ENCODE measurements at places on chromosomes 6 and 20.

GRCh38 chr6:89940225-89941027 lies 46.2 kb downstream of the GJA10 start:
- peak; percentile 38 for DNase-seq

GRCh38 chr6:143150281-143150680 lies 89.6 kb downstream of the AIG1 start:
- no peak for DNase-seq

DNA sequence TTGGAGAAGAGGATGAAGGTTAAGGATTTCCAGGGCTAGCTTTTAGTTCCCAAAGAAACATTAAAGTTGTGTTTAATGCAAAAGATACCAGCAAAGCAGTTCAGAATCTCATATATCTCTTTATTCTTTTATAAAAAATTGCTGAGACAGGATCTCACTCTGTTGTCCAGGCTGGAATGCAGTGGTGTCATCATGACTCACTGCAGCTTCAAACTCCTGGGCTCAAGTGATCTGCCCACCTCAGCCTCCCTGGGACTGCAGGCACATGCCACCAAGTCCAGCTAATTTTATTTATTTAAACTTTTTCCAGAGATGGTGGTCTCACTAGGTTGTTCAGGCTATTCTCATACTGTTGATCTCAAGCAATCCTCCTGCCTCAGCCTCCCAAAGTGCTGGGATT lies 41.1 kb upstream of the CAP2 start:
- DNase-seq, result no peak

- no peak for DNase-seq
Measured at GRCh38 chr6:40350747-40351217, 236.4 kb downstream of the LRFN2 start.

- DNase-seq, result no peak
Measured at GRCh38 chr20:7806831-7807230, 133.4 kb downstream of the HAO1 start.

- no peak for DNase-seq
Measured at GRCh38 chr6:163356324-163356723, 58.2 kb upstream of the QKI start.

- DNase-seq, result no peak
Measured at GRCh38 chr20:17556837-17557674, 12.8 kb upstream of the DSTN start.

DNA sequence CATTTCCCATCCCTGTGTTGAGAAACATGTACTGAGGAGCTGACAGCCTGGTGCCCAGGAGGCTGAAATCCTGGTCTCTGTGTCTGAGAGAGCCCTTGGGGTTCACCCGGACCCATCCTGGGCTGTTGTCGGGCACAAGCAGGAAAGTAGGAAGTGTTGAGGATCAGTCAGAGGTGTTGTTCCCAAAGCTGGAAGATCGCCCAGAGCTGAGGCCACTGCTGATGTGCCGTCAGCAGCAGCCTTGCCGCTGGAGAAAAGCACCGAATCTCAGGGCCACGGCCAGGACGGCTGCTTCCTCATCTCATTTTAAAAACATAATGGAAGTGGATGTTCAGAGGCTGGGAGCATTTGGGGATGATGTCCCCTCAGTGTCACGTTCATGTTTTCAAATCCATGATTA lies 218.5 kb downstream of the UST start:
- DNase-seq, result no peak

DNA sequence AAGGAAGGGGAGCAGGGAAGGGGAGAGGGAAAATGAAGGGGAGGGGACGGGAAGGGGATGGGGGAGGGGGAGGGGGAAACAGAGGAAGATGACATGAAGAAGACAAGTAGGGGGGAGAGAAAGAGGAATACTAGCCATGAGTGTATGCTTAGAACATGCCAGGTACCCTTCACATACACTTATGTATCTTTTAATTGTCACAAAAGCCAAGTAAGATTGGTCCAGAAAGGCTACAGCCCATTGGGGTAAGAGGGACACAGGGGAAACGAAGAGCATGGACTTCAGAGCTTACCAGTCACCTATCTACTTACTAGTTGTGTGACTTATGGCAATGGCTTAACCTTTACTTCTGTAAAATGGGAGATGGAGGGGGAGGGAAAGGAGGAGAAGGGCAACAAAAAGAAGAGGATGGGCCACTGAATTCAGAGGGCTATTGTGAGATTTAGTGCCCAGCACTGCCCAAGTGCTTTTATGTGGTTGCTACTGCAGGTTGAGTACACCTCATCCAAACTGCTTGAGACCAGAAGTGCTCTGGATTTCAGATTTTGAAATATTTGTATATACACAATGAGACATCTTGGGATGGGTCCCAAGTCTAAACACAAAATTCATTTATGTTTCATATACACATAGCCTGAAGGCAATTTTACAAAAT lies 90.3 kb downstream of the ARHGAP18 start:
- DNase-seq, result no peak

DNA sequence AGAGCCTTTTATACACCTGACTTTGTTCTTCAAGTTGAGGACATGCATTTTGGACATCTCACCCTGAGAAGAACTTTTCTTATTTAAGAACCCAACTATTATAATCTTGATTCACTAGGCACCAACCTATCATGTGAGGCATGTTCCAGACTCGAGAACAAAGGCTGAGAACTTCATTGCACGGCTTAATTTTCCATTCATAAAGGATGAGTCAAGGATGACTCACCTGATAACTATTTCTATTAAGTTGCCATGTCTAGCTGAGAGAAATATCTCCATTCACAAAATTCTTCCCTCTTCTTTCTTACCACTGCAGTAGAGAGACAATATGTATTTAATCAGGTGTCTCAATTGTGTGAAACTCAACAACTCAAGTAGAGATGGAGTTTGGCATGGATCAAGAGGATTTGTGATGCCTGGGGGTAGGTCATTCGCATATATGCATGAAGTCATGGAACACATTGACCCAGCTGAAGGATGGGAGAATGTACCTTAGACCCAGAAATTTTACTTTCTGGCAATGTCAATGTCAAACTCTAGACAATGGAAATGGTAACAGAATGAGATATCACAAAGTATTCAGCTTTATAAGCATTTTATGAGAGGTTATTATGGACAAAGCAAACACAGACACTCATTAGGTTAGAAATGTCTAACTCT lies 208.7 kb upstream of the PRND start:
- DNase-seq, result no peak

- no peak for DNase-seq
Measured at GRCh38 chr6:111204881-111205280, 117.6 kb downstream of the SLC16A10 start.

- no peak for DNase-seq
Measured at GRCh38 chr20:25198663-25199383, 3.3 kb downstream of the ENTPD6 start.

DNA sequence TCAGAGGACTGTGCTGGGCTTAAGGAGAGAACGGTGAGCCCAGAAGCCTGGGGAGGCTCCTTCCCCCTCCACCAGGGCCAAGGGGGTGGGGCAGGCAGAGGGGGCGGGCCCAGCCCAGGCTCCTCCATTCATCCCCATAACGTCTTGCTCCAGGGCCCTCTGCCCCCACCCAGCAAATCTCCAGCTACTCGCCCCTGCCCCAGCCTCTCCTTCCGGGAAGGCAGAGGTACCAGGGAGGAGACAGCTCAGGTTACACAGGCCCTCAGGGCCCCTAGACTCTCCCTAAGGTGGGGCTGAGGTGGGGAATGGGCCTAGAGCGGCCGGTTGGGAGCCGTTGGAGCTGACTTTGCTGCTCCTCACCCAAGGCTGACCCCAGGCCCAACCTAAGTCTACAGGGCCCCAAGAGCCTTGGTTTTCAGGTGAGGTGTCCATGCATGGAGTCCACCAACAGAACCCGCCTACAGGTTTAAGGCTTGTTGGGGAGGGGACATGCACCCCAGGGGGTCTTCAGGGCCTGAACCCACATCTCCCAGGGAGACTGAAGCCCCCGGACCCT lies 1.2 kb downstream of the LAMA5 start:
- DNase-seq, result no peak

GRCh38 chr6:6236730-6237469 lies 83.6 kb downstream of the F13A1 start:
- DNase-seq, result no peak

DNA sequence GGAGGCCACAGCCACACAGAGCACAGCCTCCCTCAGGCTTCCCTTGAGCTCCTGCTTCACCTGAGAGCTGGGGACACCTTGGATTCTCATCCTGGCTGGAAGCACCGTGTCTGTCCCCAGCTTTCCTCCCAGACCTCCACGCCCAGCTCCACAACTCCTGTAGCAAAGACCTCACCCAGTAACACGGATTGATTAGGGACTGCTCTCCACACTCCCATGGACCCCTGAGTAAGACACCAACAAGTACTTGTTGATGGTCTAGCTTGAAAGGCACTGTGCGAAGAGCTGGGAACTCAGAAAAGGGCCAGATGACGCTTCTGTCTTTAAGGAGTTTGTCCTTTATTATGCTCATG lies 109.6 kb downstream of the DLL1 start:
- DNase-seq, result no peak

DNA sequence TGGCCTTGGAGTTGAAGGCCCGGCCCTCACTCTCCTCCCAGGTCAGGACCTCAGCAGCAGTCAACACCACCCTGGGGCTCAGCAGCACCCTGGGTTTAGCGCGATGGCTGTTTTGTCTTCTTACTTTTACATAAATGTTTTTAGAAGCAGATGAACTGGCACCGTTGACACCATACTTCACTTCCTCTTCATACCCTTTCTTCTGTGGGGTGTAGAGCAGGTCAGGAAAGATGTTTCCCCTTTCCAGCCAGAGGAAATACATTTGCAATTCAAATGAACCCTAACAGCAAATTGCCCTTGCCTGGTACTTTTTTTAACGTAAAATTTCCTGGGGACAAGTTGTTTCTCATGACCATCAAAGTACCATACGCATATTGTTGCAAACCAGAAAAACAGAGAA lies 54.7 kb upstream of the SNX9 start:
- no peak for DNase-seq

GRCh38 chr6:16684896-16685554 lies 76.2 kb downstream of the ATXN1 start:
- DNase-seq, result no peak

DNA sequence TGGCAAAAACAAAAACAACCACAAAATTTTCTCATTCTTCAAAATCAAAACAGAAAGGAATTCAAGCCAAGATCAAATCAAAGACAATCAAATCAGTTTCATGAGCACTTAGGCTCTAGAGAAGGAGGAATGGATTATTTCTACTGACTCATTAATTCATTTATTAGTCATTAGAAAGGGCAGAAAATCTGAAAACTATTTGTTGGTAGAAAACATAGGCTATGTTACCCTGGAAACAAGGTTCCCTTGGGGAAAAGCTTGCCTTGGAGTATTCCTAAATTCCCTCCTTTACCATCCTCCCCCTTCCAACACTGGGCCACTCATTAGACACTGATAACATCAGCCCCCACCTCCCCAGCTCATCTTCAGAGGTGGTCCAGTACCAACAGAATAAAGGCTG lies 17.5 kb downstream of the KIF16B start:
- DNase-seq, result no peak

GRCh38 chr6:151683381-151683780 lies 124.1 kb upstream of the ESR1 start:
- DNase-seq, result no peak

- DNase-seq, result no peak
Measured at GRCh38 chr6:5994999-5995657, 11.6 kb downstream of the NRN1 start.

DNA sequence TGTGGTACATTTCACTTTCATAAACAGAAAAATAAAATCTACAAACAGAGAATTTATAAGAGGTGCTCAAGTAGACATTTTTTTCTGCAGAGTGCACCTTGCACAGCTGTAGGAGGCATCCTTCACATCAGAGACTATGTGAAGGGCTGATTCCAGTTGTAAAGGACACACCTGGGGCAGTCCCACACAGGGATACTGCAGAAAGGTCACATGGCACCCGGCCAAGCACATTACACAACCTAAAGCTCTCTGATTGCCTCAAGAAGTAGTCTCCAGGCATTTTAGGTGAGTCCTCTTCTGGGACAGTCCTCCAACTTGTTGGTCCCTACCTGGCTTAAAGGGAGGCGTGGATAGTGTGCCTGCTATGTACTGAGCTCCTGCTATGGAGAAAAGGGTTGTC lies 502.9 kb upstream of the NOX3 start:
- DNase-seq, result no peak

GRCh38 chr6:116518621-116519368 lies 7.4 kb downstream of the CALHM5 start:
- DNase-seq, result no peak

- DNase-seq, result no peak
Measured at GRCh38 chr6:110633731-110634213, 157.4 kb upstream of the SLC22A16 start.

GRCh38 chr20:46051556-46052308 lies 22.7 kb downstream of the SLC12A5 start:
- DNase-seq, result no peak

GRCh38 chr6:129621252-129621651 lies 88.7 kb downstream of the ARHGAP18 start:
- DNase-seq, result no peak

GRCh38 chr6:139577763-139578604 lies 203.5 kb upstream of the CITED2 start:
- no peak for DNase-seq

DNA sequence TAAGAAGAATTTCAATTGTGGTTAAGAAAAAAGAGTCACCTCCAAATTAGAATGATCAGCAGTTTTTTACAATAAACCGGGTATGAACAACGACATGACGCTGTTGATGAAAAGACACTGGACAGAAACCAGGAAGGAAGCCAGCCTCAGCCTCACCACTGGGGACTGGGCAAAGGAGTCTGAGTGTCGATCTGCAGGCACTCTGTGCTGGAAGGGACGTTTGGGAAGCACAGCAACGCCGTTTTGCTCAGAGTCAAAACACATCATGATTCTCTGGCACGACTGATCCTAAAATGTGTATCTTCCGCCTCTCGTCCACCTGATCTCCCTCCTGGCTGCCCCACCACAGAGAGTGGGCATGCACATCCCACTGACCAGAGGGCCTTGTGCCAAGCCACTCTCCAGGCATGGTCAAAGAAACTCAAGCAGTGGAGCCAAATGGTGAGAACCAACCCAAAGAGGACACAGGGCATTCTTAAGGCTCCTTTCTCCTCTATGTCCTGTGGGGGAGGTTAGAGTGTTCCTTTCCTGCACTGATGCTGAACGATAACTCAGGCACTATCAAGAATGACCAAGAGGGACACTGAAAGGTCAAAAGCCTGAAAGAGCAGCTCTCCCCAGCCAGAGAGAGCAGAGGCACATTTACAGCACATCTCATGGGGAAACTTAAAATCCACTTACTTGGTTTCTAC lies 68.8 kb downstream of the AGPAT4 start:
- no peak for DNase-seq

DNA sequence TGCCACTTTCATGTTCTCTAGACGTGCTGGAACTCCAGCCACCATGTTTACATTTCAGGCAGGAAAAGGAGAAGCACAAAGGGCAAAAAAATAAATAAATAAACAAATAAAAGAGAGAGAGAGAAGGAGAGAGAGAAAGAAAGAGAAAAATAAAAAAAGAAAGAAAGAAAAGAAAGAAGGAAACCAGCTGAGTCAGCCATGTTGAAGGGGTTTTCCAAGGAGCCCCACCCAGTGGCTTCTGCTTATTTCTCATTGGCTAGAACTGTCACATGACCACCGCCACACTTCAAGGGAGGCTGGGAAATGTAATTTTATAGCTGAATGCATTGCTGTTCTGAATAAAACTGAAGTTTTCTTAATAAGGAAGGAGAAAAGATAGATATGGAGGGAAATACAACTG lies 71.1 kb downstream of the BFSP1 start:
- DNase-seq, result no peak

- no peak for DNase-seq
Measured at GRCh38 chr6:6878887-6879585, 228.7 kb upstream of the RREB1 start.

Measured in iPS DF 19.7 (cell line).